Stimulated activated CD8-positive, alpha-beta memory T cell treated with anti-CD3 and anti-CD28 coated beads, Interleukin-4, amount 100 ng/mL, for 24 hours (primary cell): ENCODE measurements at places on chromosomes 7 and 10.

- DNase-seq, result no peak
Measured at GRCh38 chr10:49508249-49508648, 30.7 kb downstream of the ERCC6 start.

GRCh38 chr10:71212318-71213126, at the start of gene UNC5B:
Gene UNC5B (plus strand): TSS chr10:71212570. CDS start chr10:71212986, 416 bp downstream.
- DNase-seq, result peak; percentile 64

DNA sequence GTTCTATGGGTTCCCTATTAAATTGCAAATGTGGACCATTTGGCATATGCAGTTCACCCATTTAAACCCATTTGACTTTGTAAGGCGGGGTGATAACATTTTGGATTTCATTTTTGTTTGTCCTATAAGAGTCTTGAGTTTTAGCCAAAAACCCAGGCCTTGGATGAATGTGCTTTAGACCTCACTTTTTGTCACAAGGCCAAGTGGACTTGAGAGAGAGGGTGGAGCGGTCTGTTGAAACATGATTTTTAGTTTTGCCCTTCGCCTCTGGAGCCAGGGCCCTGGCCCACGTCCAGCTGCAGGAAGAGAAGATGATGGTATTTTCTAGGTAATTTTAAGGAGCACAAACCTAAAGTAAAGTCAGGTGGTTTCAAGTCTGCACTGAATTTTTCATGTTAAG, 260.1 kb downstream of the SLC25A13 start:
- no peak for DNase-seq

DNA sequence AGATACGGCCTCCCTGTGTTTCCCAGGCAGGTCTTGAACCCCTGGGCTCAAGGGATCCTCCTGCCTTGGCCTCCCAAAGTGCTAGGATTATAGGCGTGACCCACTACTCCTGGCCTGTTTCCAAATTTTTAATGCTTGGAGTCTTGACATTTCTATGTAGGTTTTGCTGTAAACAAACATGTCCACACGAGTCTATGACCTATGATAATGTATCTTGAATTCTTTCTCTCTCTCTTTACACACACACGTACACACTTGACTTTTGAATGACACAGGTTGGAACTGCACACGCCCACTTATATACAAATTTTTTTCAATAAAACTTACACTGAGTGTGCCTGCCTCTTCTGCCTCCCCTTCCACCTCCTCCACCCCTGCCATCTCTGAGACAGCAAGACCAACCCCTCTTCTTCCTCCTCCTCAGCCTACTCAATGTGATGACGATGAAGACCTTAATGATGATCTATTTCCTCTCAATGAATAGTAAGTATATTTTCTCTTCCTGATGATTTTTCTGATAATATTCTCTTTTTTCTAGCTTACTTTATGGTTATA, 44.1 kb upstream of the LAMB1 start:
- no peak for DNase-seq

GRCh38 chr7:52569151-52569550, 466.3 kb upstream of the POM121L12 start:
- DNase-seq, result no peak

DNA sequence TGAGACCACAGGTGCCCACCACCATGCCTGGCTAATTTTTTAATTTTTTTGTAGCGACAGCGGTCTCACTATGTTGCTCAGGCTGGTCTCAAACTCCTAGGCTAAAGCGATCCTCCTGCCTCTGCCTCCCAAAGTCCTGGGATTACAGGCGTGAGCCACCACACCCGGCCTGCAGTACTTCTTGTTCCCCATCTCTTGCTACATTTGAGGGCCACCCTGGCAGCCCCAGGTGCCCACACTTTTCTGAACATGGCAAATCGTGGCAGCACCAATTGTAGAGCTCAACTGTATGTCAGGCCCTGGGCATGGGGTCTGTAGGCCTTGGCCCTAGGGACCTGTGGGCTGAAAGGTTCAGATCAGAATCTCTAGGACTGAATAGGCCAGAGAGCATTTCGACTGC, 25.1 kb upstream of the LIMK1 start:
- no peak for DNase-seq

DNA sequence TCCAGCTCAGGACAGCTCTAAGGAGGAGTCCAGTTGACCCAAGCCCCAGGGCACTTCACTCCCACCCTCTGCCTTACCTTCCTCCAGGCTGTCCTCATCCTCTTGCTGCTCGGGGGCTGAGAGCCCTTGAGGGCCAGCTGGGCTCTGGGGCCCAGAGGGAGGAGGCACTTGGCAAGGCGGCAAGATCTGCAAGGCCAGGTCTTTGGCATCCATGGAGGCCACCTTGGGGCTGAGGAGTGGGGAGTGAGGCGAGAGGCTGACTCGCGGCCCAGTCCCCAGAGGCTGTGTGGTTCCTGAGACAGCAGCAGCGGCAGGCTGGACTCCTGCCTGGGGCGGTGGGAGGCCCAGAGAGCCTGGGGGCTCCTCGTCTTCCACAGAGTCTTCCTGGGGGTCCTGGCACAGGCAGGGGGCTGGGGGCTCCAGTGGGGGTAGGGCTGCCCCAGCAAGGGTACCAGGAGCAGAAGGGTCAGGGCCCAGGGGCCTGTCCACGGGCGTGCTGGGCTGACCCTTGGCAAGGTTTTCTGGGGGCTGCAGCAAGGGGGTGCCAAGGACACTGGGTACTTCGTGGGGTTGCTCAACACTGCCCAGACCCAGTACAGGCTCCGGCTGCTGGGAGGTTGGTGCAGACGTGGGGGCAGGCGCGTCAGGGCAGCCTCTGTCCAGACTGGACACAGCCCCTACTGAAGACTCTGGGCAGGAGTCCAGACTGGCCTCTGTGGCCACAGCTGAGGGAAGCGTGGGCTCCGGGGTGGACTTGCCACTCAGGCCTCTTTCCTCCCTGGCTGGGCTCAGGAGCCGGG, 6.5 kb downstream of the NACAD start:
- no peak for DNase-seq

- no peak for DNase-seq
Measured at GRCh38 chr10:3478153-3478552, 305.6 kb upstream of the PITRM1 start.

- no peak for DNase-seq
Measured at GRCh38 chr10:91062091-91062490, 141.2 kb upstream of the ANKRD1 start.

DNA sequence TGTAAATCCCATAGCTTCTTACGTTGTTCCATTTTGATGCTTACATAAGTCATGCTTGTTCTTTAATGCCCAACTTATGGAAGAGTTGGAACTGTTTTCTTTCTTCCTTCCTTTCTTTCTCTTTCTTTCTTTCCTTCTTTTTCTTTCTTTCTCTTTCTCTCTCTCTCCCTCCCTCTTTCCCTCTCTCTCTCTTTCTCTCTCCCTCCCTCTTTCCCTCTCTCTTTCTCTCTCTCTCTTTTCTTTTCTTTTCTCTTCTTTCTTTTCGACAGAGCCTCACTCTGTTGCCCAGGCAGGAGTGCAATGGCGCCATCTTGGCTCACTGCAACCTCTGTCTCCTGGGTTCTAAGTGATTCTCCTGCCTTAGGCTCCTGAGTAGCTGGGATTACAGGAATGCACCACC, 18.9 kb downstream of the FAM131B start:
- DNase-seq, result no peak

- no peak for DNase-seq
Measured at GRCh38 chr7:90817151-90817550, 221.0 kb downstream of the CDK14 start.

DNA sequence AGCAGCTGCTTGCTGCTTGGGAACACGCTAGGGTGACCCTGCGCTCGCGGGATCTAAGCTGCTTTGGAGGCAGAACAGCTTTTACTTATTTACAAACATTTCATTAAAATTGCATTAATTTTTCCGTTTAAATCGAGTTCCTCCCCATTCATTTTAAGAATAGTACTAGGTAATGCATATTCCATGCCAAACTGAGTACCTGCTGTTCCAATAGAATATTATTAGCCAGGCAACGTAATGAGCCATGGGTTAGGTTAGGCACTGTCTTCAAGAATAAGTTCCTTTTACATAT, 860 bp downstream of the EXOC6 start:
- DNase-seq, result no peak

DNA sequence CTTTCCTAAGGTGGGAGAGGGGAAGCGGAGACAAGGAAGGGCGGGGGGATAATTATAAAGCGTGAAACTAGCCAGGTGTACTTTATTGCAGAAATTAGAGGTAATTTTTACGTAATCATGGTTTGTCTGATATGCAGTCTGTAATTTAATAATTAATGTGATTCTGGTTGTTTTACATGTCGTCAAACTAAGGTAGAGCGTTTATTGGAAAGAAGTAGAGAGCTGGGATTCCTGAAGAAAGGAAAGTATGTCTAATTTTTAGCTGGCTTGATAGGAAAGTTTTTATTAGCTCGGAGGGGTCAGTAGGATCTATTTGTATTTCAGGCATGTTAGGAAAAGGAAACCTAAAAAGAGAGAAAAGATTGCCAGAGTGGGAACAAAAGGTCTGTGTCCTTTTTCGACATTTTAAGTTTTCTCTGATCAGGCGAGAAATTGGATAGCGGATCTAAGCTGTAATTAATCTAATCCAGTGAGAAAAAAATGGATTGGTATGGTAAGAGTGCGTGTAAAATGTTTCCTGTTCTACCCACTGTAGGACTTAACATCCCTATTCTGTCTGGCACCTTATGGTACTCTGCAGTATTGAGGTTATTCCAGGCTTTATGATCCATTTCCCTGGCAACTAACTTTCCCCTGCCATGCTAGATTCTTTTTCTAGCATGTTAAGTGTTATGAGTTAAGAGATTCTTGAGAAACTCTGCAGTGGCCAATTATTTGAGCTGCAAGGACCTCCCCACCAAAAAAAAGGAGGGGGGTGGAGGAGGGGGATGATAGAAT, 1.4 kb downstream of the CELF2 start:
- no peak for DNase-seq

DNA sequence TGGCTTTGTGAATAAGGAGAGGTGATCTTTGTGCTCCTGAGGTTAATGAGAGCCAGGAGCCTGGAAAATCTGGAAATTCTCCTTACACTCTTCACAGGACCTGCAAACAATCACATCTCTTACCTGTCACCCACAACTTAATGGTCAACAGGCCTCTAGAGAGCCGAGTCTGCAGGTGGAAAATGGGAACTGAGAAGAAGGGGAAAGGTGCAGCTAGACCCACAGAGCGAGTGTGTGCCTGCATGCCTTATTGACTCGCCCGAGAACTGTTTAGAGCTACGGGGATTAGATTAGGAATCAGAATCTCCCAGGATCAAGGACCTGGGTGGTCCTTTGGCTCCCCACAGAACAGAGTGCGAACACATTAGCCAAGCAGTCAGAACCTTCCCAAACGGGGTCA, 329.6 kb downstream of the PTEN start:
- no peak for DNase-seq

DNA sequence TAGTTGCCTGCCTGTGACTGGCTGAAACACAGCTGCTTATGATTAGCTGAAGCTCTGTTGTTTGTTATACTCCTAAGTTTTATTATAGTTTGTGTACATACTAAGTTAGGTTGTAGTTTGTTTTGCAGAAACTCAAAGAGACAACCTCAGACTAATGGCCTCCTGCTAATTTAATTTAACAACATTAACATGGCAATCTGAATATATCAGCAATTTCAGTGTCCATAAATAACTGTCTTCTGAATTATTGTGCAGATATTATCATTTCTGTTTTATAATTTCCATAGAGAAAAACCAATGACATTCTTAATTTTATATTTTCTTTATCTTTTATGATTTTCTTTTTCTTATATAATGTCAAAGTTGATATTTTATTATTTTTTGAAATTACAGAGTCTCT, 298.1 kb upstream of the PLXDC2 start:
- no peak for DNase-seq

GRCh38 chr10:114206902-114207301, 27.7 kb downstream of the TDRD1 start:
- DNase-seq, result no peak

DNA sequence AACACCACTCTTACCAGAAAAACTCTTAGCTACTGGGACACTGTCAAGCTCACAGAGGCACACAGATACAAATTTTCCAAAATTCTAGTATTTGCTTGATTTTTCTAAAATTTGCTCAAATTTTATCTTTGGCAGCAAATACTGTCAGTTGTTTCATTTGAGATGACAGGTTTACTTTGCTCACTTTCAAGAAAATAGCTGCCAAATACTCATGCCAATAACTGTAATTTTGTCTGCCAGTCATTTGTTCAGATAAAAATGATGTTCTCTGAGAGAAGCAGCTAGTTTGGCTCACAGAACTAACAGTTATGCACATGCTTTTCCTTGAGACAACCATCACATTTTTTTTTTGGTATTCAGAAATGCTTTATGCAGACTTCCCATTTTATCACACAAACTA, 82.8 kb downstream of the LRRC18 start:
- no peak for DNase-seq

DNA sequence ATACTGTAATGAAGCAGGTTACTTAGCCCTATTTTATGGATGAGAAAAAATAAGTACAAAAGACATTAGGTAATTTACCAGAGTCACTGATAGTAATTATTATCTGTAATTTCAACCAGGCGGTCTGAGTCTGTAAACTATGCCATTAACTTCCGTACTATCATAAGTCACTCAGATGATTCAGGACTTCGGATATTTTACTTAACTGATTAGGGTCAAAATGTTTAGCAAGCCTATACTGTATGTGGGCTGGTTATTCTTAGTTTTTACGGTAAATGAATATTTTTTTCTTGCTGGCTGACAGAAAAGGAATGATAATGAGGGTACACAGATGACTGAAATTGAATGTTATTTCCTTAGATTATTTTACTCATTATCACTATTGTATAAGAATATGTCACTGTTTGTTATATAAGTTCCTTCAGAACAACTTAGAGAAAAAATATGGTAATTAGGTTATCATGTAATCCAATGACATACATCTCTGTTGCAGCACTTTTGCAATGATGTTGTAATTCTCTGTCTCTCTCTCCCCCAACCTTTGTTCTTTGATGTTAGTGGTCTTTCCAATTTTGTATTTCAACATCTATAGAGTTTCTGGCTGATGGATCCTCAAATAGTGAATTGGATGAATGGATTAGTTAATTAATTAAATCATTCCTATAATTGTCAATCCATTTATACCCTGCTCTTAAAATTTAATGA, 165.6 kb downstream of the ZEB1 start:
- no peak for DNase-seq

DNA sequence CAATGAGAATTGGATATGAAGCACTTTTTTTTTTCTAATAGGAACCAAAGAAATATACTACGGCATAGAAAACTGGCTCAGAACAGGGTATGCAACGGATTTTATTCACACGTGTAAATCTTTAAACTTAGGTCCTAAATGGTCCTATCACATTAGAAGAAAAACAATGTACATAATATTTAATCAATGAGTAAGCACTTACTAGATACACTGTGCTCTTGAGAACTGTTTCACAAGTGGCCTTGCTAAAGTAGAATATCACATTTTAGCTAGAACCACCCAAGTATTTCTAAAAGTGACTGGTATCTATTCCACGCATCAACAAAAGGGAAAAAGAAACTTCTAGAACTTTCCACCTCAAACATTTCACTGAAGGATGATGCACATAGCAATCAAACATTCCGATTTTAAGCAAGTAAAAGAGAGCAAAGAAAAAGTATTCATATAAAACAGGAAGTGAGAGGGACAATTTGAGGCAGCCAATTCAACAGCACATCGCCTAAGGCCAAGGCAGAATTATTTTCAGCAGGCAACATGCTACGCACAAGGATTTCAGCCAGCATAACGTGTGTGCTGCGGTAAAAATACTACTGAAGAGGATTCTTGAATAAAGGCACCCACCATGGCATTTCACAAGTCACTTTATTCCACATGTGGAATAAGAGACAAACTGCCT, 55.8 kb downstream of the PARD3 start:
- no peak for DNase-seq
